ENCODE measurements at places on chromosomes 12 and 14.

DNA sequence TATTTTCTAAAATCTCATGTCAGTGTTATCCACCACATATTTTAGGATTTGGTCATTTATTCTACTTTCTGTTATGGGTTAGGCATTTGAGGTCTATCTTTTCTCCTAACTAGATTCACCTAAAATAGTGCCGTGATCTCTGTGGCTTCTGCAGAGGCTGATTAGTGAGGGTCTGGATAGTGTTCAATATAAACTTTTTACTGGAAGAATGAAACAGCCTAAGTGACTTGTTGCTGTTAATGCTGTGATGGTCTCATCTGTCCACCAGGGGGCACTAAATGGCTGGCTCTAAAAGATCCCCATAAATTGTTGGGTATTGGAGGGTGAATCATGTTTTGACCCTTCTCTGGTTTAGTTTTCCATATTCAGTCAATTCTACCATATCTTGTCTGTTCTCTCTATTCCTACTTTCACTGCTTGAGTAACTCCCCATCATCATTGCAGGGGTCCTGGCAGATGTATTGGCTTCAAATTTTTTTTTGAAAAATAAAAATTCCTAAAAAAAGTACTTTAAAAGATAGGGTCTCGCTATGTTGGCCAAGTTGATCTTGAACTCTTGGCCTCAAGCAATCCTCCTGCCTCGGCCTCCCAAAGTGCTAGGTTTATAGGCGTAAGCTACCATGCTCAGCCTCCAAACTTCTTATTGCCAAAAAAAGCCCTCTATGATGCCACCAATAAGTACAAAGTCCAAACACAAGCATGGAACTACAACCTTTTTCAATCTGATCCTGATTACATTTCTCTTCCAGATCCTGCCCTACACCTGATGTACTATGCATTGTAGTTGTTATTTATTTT, 6.9 kb downstream of the PABPN1 start:
- DNase-seq, result peak; percentile 35

GRCh38 chr12:70091021-70091521, 152.2 kb upstream of the CNOT2 start:
- DNase-seq, result no peak

- DNase-seq, result no peak
These were observed 1291.6 kb downstream of the FSCB start for GRCh38 chr14:43215524-43215923.

- no peak for DNase-seq
These were observed 12.2 kb downstream of the AGAP2 start for GRCh38 chr12:57726151-57726883.

- no peak for DNase-seq
These were observed 67.5 kb upstream of the CCDC91 start for GRCh38 chr12:28122756-28123155.

DNA sequence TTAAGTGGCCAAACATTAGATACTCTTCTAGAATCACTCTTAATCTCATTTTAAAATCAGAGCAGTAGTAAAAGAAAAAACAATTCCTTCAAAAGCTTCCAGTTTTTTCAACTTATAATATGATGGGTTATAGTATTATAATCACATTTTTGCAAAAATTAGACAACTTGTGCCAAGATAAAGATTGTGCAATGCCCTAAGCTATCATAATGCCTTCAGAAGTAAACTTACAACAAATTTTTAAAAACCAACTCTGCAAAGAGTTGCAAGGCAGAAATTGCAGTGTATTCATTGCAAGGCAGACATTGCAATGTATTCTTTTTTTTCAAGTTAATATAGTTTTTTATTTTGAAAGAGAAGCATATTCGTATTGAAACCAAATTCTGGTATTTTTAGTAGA, 47.2 kb upstream of the KITLG start:
- no peak for DNase-seq

- no peak for DNase-seq
These were observed 142.3 kb upstream of the TBX3 start for GRCh38 chr12:114826244-114826643.

- no peak for DNase-seq
These were observed 1108.5 kb downstream of the GALC start for GRCh38 chr14:86884498-86884897.

DNA sequence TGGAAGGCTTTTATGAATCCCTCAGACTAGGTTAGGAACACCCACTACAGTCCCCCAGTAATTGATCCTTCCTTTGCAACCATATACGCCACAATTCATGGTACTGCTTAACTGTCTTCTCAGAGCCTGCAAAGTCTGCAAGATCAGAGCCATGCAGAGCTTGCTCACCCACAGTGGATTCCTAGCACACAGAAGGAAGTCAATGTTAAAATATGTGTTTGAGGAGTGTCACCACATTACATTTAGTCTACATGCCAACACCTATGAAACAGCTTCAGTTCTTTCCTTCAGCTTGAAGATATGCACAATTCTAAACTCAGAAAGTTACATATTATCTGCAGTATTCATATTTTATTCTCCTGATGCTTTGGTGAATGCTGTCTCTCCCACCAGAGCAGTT, 138.5 kb downstream of the NDUFA12 start:
- no peak for DNase-seq

DNA sequence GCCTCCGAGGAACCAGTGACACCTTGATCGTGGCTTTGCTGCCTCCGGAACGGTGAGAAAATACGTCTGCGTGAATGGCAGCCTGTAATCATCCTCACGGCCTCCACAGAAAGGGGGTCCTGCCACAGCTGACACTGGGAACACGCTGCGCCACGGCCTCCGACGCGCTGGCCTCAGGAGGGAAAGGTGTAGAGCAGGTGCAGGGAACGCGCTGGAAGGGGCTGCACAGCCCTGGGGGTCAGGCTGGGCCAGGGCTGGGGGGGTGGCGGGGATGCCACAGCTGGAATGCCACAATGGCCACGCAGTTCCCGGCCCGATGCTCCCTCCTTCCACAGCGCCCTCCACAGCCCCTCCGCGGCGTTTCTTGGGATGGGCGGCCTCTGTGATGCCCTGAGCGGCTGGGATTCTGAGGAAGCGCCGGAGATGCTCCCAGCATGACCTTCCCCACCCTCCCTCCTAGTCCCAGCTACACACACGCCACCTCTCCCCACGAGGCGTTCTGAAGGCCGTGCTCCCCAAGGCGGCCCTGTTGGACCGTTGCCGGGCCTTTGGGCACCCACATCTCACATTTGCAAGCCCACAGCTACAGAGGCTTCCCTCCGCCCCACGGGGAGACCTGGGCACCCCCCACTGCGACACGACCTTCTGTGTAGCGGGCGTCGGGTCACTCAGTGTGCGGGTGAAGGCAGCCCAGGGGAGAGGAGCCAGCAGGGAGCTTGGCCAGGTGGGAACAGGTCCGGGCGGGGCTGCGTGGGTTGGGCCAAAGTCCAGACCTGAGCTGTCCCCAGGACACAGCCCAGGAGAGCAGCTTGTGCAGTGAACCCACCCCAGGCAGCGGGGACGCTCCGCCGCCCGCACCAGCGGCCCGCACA, 31.8 kb upstream of the GALNT9 start:
- no peak for DNase-seq

DNA sequence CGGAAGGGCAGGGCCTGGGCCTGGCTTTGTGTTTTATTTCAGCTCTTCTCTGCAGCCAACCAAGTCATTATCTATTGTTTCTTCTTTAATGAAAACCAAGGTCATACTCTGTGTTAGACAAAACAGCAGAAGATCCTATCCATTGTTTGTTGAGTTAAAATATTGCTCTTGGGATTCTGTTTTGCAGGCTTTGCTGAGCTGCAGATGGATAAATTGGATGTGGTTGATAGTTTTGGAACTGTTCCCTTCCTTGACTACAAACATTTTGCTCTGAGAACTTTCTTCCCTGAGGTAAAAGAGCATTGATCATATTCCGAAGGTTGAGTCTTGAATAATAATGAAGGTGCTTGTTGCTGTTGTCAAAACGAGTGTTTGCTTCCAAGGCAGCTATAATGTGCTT, 106.6 kb downstream of the PLXNC1 start:
- no peak for DNase-seq

GRCh38 chr14:70005281-70005805, 126.1 kb downstream of the SMOC1 start:
- no peak for DNase-seq

DNA sequence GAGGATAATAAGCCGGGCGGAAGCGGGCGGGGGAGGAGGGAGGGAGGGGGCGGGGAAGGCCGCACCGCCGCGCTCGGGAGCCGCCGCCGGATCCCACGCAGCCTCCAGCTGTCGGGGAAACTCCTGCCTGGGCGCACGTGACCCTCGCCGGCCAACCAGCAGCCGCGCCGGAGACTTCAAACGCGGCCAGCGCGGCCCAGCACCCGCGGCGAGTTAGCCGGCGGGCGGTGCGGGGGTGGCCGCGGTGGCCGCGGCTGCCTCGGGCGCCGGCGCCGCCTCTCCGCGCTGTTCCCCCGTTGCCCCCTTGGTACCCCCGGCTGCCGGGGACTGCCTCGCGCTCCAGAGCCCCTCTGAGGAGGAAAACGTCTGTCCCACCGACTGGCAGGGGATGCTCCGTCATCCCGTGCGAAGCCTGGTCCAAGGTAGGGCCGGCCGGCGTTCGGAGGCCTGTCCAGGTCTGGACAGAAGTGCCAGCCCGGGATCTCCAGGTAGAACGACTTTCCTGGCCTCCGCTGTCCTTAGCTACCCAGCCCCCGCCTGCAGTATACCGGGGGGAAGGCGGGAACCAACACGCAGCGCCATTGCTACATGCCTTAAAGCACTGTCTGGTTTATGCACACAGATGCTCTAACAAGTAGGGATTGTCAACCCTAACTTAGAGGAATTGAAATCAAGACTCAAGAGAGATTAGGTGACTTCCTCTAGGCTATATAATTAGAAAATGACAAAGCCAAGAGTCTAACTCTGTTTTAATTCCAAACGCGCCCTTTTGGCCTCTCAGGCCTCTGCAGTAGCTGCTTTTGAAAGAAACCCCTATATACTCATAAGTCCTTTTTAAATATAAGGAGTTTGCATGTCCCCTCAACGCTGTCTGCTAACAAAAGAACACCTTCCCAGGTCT, at the start of gene YAF2:
Gene YAF2 (minus strand): TSS at position 9 of the 901 bp plus-strand sequence. CDS start 68 bp downstream, outside the sequence.
- DNase-seq, result peak; percentile 86

GRCh38 chr12:58963844-58964243, 43.5 kb upstream of the LRIG3 start:
- no peak for DNase-seq

DNA sequence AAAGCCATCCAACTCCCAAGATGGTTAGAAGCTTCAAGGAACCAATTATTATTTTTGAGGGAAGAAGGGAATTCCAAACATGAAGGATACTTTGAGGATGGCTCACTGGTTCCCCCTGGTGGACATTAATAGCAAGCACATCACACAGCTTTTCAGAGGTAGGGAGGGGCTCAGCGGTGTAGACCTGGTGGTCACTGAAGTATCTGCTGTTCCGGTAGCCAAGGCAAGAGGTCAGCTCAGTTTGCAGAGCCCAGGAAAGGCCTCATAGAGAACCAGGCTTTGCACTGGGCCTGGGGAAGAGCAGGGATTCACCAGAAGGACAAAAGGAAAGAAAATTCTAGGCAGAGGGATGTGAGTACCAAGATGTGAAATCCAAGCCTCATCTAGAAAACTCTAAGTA, 118.7 kb downstream of the KSR2 start:
- no peak for DNase-seq

DNA sequence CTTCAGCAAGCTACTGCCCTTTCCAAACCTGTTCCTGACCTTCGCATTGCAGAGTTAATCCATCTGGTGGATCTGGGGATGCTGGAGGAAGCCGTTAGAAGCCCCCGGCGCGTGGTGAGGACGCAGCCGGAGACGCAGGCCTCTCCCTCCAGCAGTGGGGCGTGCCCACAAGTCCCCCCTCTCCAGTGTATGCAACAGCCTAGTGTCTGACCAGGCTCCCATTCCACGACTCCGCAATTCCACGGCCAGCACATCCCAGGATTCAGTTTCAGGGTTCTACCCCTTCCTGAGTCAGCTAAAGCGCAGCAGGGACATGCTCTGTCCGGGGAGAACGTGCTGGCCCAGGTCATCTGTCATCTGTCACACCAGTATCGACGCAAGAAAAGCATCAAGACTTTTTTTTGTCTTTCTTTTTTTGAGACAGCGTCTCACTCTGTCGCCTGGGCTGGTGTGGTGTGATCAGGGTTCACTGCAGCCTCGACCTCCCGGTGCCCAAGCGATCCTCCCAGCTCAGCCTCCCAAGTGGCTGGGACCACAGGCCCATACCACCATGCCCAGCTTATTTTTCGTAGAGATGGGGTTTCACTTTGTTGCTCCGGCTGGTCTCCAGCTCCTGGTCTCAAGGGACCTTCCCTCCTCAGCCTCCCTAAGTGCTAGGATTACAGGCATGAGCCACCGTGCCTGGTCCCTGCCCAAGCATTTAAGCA, 8.0 kb upstream of the DYNC1H1 start:
- no peak for DNase-seq

DNA sequence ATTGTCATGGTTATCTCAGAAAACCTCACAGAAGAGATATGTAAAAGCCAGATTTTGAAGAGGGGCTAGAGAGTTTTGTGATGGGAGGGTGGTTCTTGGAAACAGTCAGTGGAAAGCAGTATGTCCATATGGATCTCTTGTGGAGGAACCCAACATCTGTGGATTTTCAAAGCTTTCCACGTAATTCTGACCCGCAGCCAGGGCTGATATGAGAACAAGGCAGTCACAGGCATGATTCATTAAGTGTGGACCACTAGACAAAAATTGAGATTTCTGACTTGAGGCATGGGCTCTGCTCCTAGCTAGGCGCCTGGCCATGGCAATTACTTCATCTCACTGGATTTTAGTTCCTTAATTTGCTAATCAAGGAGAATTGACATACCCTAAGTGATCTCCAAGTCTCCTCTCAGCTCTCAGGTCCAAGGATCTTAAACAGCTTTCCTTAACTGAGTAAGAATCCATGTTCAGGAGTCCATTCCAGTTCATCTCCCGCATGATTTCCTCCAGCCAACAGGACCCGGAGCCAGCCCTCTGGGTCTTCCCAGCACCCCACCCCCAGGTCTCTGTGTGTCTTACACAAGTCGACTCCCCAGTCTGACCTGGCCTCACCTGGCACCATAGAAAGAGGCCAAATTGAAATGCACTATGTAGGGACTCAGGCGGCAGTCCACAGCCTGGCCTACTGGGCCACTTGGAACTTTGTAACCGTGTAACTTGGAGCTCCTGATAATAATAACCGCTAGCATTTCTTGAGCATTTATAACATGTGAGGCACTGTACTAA, 176.3 kb upstream of the PARP11 start:
- no peak for DNase-seq

- DNase-seq, result no peak
These were observed 27.7 kb upstream of the ZFP36L1 start for GRCh38 chr14:68820536-68820935.

DNA sequence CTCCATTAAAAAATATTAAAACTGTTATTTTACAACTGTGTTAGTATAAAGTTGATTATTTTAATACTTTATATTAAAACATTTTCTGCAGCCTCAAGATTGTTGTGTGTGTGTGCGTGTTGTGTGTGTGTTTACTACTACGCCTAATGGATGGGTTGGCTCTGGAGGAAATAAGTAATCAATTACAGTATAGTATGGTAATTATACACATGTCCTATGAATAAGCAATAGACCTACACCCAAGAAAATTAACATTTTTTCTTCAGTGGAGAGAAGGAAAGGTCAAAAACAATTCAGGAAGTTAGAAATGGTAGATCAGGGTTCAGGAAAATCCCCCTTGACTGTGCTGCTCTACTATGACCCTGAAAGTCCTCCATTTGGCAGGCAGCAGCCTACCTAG, 65.7 kb upstream of the DYRK2 start:
- DNase-seq, result no peak

Data from stimulated activated CD4-positive, alpha-beta T cell treated with anti-CD3 and anti-CD28 coated beads, Interleukin-12 subunit alpha, Interleukin-12 subunit beta, amount 100 ng/mL, for 4 hours (primary cell).